ENCODE measurements at places on chromosomes 5 and 9.

- DNase-seq = peak; percentile 80
These were observed 1.2 kb downstream of the ARRDC3 start for GRCh38 chr5:91381774-91382359.

DNA sequence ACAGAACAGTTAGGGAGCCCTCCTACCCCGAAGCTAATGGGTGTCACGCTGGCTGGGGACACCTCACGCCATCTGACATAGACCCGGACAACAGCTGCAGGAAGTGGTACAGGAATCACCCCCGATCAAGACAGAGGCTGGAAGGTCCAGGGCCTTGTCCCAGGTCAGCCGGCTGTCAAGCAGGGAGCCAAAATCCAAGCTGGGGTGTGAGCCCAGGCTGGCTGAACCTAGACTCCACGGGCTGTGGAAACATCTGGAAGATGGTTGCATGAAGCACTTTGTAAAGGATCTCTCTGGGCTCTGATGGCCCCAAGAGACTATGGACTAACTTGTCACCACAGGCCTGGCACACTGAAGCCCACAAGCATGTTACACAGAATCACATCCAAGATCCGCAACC lies 68.9 kb upstream of the STXBP1 start:
- DNase-seq = no peak

- DNase-seq = no peak
These were observed 72.2 kb downstream of the HSD17B4 start for GRCh38 chr5:119524485-119524884.

- no peak for DNase-seq
These were observed 454.9 kb downstream of the PRR16 start for GRCh38 chr5:120919017-120919416.

- DNase-seq = no peak
These were observed 17.2 kb downstream of the HK3 start for GRCh38 chr5:176881816-176882566.

GRCh38 chr9:125472926-125473701 lies 211.5 kb downstream of the GAPVD1 start:
- DNase-seq = no peak

- no peak for DNase-seq
These were observed 141.5 kb upstream of the ERCC6L2 start for GRCh38 chr9:95733741-95734666.

DNA sequence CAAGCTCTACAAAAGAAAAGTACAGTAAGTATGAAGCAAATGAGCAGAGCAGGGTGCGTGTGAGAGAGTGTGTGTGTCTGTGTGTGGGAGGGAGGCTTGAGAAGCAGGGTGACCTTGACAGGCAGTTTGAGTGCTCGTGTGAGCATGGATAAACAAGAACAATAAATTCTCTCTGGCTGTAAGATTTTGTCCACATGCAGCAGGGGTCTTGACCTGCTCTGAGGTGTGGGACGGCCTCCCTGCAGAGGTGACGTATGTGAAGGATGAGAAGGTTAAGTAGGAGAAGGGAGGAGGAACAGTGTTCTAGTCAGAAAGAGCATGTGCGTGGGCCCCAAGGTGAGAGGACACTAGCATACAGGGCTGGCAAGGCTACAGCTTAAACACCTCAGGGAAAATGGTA lies 49.0 kb downstream of the SPTLC1 start:
- DNase-seq = no peak

DNA sequence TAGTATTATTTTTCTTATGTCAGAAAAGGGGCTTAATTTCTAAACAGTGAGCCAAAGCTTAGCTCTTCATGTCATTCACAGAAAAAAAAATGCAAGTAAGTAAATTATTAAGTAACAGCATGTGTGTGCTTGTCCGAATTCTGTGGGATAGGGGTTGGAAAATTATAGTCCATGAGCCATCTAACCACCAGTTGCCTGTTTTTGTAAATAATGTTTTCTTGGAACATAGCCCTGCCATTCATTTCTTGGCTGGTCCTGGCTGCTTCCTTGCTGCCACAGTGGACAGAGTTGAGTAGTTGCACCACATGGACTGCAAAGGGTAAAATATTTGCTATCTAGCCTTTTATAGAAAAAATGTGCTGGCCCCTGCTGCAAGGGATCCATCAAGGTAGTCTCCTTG lies 513.7 kb upstream of the WWC1 start:
- no peak for DNase-seq

DNA sequence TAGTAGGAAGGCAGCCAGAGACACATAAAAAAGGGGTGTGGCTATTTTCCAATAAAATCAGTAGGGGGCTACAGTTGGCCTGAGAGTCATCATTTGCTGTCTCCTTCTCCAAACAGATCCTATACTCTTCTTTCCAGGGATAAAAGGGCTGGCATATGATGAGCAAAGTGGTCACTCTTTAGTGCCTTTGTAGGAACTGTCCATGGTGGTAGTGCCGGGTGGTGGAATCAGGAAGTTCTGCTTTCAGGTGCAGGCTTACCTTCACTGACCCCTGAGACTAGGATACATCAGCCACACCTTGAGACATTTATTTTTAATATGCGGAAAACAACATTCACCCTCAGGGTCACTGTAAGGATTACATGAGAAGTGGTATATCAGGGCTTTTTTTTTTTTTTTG lies 80.8 kb downstream of the ASTN2 start:
- no peak for DNase-seq

GRCh38 chr9:20199111-20199510 lies 410.3 kb upstream of the SLC24A2 start:
- DNase-seq = no peak

- no peak for DNase-seq
These were observed 15.6 kb upstream of the GDNF start for GRCh38 chr5:37855438-37855837.

GRCh38 chr5:69238760-69239251 lies 4.1 kb downstream of the CDK7 start:
- no peak for DNase-seq

- peak; percentile 31 for DNase-seq
These were observed 269.9 kb downstream of the CDK5RAP2 start for GRCh38 chr9:120310035-120310434.

DNA sequence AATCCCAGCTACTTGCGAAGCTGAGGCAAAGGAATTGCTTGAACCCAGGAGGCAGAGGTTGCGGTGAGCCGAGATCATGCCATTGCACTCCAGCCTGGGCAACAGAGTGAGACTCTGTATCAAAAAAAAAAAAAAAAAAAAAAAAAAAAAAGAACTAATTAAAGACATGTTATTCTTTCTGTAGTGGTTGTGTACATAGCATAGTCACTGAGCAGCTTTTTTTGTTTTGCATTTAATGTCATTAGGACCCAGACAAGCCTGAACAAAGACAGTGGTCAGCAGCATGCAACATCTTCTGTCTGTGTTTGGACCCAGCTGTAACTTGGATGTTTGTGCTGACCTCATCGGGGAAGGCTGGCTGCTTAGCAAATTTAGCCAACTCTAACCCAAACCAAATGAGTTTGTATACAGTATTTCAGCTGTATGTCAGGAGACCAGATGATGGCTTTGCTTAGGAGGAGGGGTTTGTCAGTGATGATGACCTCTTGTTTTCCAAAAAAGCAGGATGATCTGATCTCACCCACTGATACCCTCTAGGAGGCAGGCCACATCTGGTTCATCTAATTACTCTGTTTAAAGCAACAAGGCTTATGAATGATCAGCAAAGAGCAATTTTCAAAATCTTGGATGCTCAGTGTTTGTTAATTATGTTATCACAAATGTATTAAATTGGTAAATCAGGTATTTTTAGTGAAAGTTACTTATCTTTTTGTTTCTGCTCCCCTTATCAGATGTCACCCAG lies 39.5 kb downstream of the SNCAIP start:
- DNase-seq = no peak
